NCI-H1417 (cell line): ENCODE measurements at places on chromosomes 11 and 22.
A peak's percentile ranks its signal among the peaks of the same experiment; 100 is the strongest.

DNA sequence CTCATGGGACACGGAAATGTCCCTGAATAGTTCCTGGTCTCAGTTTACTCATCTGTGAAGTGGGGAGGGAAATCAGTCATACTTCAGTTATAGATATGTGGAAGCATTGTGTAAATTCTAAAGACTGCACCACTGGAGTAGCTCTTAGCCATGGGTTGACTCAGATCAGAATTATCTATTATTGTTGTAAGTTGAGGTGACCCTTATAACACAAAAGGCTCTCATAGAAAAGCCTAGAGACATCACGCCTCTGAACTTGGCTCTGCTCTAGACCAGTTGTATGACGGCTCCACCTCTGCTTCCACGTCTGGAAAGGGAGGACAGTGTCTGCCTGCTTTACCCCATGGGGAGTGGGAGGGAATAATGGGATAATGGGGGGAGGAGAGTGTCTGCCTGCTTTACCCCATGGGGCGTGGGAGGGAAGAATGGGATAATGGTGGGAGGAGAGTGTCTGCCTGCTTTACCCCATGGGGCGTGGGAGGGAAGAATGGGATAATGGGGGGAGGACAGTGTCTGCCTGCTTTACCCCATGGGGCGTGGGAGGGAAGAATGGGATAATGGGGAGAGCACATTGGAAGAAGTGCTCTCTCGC lies 98.2 kb downstream of the AMOTL1 start:
- DNase-seq = no peak

DNA sequence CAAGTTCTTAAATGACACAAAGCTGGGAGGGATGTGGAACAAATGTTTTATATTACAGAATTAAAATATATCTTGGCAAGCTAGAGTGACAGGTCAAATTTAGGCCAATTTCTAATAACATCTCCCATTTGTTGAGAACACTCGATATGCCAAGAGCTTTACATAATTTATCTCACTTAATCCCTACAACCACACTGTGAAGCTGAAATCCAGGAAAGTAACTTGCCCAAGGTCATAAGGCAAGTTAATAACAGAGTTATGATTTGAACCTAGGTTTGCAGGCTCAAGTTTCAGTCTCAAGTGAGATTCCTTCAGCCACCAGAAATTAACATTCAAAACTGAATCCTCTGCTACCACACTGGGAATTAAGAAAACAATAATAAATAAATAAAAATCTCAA lies 38.3 kb downstream of the RAB30 start:
- DNase-seq = no peak

- DNase-seq = no peak
Measured at GRCh38 chr22:47220752-47221151, 458.3 kb downstream of the TBC1D22A start.

- no peak for DNase-seq
Measured at GRCh38 chr11:119030029-119030328, 698 bp downstream of the SLC37A4 start.

DNA sequence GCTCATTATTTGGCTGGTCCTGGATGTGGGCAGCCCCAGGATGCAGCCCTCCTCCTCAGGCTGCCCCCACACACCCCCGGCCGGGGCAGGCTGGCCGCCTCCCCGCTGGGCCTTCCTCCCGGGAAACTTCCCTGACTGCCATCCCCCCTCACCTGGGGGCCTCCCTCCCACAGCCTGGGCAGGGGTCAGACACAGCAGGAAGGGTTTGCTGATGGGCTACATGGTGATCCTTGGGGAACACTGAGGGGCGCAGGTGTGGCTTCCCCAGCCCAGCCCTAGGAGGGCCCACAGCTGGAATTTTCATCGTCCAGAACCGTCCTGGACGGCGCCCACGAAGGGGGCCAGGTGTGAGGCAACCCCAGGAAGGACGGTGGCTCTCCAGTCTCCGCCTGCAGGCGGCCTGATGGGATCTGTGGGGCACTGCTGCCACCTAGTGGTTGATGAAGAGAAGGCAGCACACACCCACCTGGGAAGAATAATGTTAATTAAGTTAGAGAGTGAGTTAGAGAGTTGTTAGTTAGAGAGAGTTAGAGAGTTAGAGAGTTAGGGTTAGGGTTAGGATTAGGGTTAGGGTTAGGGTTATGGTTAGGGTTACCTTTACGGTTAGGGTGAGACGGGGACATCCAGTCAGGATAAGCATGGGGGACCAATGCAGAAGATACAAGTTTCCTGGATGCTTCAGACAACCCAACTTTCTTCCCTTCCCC lies 75.9 kb upstream of the PRR5 start:
- DNase-seq = peak; percentile 65
